ENCODE measurements at places on chromosomes 12 and 14. TPM values are rescaled to one million over a fixed set of nuclear protein-coding genes. Genes with fewer than 3 reads are reported as not detected.

GRCh38 chr14:81263777-81264410, 43.1 kb upstream of the GTF2A1 start:
- DNase-seq, result no peak

The LRRC43 gene
- not detected for polyA plus RNA-seq

The DAAM1 gene
- polyA plus RNA-seq, result 58.2 TPM

- no peak for DNase-seq
Observed at GRCh38 chr14:52602131-52602530, 49.5 kb downstream of the GPR137C start.

The CMTM5 gene
- 3.2 TPM for polyA plus RNA-seq

GRCh38 chr14:105926373-105927095, 400.2 kb downstream of the TMEM121 start:
- DNase-seq, result no peak

DNA sequence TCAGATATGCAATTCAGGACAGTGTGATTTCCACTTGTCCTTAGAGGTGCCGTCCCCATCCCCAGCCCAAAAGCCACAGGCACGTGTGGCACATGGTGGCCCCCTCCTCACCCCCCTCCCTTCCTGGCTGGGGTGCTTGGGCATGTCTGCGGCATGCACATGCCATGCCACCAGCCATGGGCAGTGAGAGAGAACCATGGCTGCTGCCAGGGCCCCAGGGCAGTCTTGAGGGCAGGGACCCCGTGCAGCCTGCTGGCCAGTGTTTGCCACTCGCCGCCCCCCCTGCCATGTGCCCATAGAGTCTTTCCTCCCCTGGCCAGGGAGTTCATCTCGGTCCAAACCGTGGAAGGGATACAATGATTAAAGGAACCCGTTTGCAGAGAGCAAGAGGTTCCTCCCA, 41.5 kb downstream of the TNFAIP2 start:
- no peak for DNase-seq

DNA sequence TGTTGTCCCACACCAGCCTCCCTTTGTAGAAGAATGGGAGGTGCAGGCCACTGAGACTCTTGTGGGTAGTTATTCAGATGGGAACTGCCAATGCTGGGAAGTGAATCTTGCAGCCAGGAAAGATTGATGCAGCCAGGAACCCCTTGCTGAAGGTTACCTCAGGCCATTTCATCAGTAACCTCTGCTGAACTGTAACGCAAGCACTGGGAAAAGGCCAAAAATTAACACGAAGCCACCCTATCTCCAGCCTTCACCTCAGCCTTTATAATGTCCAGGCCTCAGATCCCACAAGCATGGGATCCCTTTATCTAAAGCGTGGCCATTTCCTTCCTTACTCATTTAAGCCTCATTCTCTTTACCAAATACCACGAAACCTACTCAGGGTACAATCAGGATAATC, 211.1 kb downstream of the SPTSSA start:
- DNase-seq, result no peak

The ERG28 gene
- 15.6 TPM for polyA plus RNA-seq

DNA sequence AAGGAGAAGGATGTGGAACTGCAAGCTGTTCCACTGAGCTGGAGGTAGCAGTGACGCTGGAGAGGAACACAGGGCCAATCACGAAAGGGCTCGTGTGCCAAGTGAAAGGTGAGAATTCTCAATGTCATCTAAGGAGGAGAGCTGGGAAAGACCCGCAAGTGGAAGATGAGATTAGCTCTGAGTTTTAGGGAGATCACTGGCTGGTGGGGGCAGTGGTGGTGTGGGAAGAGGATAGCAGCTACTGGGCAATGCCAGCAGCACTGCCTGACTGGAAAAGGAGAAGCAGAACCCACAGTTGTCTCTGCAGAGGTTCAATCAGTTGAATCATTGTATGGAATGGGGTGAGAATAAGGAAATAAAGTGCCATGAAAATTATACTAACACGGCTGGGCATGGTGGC, 27.8 kb downstream of the SLC25A47 start:
- no peak for DNase-seq

The LGR5 gene
- polyA plus RNA-seq, result 12.6 TPM

GRCh38 chr14:88727057-88727456, 65.7 kb downstream of the EML5 start:
- no peak for DNase-seq

GRCh38 chr14:106141242-106142220, 615.1 kb downstream of the TMEM121 start:
- no peak for DNase-seq
